ENCODE measurements at places on chromosomes 16 and 17.

GRCh38 chr17:58334661-58335060, 6.1 kb upstream of the TSPOAP1 start:
- DNase-seq: no peak

- DNase-seq: peak; percentile 51
These were observed at the start of gene KIF19 for GRCh38 chr17:74325743-74326379. KIF19 (plus strand) TSS chr17:74326226; CDS start chr17:74326350, 124 bp downstream.

DNA sequence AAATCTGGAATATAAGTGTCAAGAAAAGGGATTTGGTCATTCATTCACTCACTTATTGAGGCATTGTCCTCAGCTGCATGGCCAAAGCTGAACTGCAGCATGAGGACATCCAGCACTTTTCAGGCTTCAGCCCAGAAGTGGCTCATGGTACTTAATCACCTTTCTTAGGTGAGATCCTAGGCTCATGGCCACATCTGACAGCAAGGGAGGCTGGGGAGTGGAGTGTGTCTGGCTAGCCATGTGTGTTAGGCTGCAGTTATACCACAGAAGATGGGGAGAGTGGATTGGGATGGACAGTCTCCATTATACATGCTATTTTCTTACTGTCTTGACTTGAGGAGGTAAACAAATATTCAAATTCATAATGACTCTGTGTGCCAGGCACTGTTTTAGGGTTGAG, 68.8 kb downstream of the SHISA6 start:
- no peak for DNase-seq

- no peak for DNase-seq
These were observed 31.2 kb downstream of the HNF1B start for GRCh38 chr17:37713624-37714023.

DNA sequence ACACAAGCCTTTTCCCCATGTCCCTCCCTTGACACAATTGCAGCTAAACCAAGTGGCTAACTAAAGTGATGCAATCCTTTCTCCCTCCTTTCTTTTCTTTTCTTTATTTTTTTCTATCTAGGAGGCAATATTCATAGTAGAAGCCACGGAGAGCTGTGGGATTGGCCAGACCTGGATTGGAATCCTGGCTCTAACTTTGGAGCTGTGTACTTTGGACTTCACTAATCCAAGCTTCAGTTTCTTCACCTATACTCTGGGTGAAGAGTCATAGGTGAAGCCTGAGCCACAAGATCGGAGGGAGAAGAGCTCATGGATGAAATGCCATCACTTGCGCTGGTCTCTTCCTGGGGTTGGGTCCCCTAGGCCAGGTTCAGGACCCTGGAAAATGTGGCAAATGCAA, 177.2 kb downstream of the IRX5 start:
- no peak for DNase-seq

- DNase-seq: no peak
These were observed 40.6 kb downstream of the SNX11 start for GRCh38 chr17:48148029-48148770.

- no peak for DNase-seq
These were observed 210.3 kb downstream of the NTN1 start for GRCh38 chr17:9231449-9232154.

- DNase-seq: no peak
These were observed 90.9 kb upstream of the CORO6 start for GRCh38 chr17:29713626-29714025.

DNA sequence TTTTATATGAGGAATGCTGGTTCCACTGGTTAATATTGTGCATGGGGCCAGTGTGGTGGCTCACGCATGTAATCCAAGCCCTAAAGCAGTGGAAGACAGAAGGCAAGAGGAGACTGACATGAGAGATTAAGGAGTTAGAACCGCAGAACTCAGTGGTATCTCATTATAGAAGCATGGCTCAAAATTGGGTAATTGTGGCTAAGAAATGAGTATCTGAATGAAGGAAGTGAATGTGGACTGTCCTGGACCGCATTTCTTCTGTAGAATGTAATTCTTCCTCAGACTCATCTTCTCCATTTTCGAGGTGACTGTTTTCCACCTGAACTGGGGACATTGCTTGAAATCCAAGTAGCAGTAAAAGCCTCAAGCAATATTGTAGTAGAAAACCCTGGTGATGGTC, 42.6 kb upstream of the CDR2 start:
- no peak for DNase-seq

GRCh38 chr17:61431594-61432311, 20.5 kb upstream of the TBX4 start:
- no peak for DNase-seq

GRCh38 chr17:72122010-72122764, 1.4 kb downstream of the SOX9 start:
- no peak for DNase-seq

DNA sequence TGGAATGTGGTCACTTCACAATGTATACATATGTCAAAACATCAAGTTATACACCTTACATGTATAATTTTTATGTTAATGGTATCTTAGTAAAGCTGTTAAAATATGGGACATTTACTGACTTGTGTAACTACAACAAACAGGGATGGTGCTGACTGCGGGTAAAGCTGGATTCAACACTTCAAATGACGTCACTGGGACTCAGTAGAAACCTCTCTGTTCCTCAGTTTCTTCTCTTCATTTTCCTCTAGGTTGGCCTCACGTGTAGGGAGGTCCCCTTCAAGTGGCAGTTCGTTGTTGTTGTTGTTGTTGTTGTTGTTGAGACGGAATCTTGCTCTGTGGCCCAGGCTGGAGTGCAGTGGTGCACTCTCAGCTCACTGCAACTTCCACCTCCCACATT, 182.9 kb downstream of the RBFOX1 start:
- no peak for DNase-seq

DNA sequence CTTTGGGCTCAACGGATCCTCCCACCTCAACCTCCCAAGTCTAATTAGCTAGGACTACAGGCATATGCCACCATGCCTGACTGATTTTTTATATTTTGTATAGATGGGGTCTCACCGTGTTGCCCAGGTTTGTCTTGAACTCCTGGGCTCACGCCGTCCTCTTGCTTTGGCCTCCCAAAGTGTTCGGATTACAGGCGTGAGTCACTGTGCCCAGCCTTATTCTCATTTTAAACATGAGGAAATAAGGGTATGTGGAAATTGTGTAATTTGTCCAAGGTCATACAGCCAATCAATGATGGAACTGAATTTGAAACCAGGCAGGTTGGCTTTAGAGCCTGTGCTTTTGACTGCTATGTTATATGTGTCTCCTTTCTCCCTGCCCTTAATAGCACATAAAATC, 27.4 kb upstream of the AQP8 start:
- no peak for DNase-seq

- no peak for DNase-seq
These were observed 184.2 kb downstream of the KCNJ2 start for GRCh38 chr17:70353408-70354092.

GRCh38 chr16:56481468-56482122, 30.2 kb downstream of the OGFOD1 start:
- DNase-seq: no peak

- no peak for DNase-seq
These were observed 49.0 kb upstream of the CHMP6 start for GRCh38 chr17:80942423-80943345.

GRCh38 chr17:55312852-55313251, 48.1 kb downstream of the HLF start:
- DNase-seq: no peak

DNA sequence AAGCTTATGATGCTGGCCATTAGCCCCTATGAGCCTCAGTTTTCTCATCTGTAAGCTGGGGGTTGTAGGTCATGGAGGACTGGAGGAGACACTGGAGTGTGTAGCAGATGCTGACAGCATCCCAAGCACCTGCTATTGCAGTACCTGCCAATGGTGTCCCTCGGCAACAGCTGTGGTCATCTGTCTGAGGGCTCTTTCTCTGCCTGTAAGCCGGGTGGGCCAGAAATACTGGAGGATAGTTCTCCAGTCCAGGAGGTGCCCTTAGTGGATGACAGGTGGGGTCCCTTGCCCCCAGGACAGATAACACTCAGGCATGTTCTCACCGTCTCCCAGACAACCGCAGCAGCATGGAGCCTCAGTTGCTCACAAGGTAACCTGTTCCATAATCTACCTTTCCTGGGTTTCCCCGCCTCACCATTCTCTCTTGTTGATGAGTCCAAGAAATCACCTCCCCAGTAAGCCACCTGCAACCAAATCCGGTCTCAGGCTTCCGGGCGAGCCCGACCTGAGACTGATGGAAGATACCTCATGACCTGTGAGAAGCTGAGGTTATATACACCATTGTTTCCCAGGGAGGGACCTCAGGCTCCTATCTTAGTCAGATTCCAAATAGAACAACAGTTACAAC, 23.8 kb downstream of the NLRP1 start:
- no peak for DNase-seq

- no peak for DNase-seq
These were observed 22.6 kb downstream of the ADCY9 start for GRCh38 chr16:4093495-4094126.

DNA sequence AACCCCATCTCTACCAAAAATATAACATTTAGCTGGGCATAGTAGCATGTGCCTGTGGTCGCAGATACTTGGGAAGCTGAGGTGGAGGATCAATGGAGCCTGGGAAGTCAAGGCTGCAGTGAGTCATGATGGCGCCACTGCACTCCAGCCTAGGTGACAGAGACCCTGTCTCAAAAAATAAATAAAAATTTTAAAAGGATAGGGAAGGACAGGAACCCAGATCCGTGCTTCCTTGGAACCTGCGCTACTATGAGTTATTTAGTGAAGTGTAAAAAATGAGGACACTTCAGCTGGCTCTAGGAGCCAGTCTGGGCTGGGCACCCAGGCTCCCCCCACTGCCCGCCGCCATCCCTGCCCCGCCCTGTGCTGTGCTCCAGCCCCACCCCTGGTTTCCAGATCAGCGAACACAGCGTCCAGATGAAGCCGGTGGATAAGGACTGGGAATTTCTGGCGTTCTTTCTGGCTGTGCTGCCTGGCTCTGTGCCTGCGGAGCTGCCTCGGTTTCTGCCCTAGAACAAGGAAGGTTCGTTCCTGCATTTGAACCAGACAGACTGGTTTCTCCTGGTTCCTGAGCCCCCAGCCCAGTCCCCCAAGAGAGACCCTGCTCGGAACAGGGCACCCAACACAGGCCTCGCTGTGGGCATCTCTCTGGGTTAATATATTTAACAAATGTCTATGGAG, 18.5 kb downstream of the PLLP start:
- DNase-seq: no peak

- no peak for DNase-seq
These were observed 1.6 kb downstream of the CA10 start for GRCh38 chr17:52156576-52157570.

DNA sequence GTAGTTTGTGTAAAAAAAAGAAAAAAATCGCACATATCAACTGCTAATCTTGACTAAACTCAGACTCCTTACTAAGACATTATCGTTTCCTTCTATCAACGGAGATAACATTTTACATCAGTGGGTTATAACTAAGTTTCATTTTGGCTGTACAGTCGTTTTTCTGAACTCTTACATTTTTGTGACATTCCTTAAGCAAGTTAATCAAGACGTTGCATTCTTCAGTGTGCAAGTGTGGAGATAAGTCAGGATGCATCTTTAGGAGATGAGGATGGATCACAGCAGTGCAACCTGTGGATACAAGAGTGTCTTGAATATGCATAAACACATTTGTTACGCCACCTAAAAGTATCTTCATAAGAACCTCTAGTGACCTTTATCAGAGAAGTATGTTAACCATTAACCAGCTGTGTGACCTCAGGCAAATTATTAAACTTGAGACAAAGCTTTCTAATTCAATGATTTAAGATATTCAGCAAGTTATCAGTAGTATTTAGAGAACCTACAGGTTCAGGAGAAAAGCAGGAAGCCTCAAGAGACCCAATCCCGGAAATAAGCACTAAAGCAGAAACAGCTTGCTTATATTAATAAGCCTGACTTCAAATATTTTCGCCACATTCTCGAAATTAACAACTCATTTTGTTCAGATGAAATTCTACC, 9.4 kb downstream of the CMC2 start:
- DNase-seq: no peak

- no peak for DNase-seq
These were observed 50.4 kb upstream of the HS3ST2 start for GRCh38 chr16:22763437-22764080.

GRCh38 chr17:4507361-4508111, 8.9 kb downstream of the SPNS2 start:
- no peak for DNase-seq

DNA sequence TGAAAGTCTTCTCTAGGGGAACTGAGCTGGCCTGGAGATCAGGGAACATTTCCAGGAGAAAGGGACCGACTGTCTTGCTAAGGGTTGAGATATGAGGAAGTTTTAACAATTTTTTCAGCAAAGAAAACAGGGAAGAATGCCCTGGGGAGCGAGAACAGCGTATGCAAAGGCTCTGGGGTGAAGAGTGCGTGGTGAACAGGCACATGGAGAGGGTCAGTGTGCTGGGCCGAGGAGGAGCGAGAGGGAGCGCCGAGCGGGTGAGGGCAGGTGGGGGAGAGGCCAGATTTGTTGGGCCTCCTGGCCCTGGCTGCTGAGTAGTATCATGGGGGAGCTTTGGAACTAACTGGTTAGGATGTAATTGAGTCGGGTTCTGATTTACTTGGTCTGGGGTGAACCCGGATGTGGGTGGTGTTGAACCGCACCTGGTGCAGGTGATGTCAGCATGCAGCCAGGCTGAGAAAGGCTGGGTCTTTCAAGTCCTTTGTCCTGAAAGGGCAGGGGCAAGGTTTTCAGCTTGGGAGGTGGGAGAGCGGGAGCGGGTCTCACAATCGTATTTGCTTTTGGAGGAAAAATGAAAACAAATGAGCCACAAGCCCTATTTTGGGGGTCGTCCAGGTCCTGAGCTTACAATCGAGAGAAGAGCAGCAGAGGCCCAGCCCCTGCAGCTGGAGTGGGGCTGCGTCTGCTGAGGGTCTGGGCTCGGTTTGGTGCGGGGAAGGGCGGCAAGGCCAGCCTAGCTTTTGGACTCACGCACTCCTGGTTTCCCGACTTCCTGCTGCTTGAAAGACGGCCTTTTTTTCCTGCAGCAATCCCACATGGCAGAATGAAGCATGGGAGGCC, 11.1 kb upstream of the WFDC1 start:
- no peak for DNase-seq

GRCh38 chr16:57472665-57473060, 10.2 kb downstream of the POLR2C start:
- no peak for DNase-seq

DNA sequence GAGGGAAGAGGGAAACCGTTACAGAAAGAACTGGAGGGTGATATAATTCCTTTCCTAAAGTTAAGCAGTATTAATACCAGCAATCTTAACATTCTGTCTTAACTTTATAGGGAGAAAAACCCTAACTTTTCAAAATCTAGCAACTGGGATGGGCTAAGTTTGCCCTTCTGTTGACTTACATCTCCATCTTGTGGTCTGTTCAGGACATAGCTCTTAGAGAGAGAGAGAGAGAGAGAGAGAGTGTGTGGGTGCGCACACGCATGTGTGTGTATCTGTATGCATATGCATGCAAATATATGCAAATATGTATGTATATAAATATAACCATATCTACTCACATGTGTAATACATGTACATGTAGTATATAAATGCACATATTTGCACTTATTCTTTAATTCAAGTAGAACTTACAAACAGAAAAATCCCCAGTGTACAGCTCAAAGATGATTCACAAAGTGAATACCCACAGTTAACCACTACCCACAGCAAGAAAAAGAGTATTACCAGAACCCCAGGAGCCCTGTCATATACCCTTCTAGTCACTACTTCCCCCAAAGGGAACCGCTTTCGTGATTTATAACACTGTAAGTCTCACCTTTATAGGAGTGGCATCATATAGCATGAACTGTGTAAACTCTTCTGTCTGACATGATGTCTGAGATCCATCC, 46.5 kb downstream of the STX8 start:
- peak; percentile 15 for DNase-seq

- DNase-seq: no peak
These were observed 18.4 kb downstream of the CYB5D2 start for GRCh38 chr17:4161192-4161966.

- peak; percentile 75 for DNase-seq
These were observed at the start of gene CORO6 for GRCh38 chr17:29622337-29623282. CORO6 (minus strand) TSS chr17:29622912; CDS start chr17:29621421, 1,491 bp downstream.

Data from activated naive CD4-positive, alpha-beta T cell treated with anti-CD3 and anti-CD28 coated beads for 36 hours (primary cell).